ENCODE measurements at places on chromosomes 16 and 17. TPM values are rescaled to one million over a fixed set of nuclear protein-coding genes. Genes with fewer than 3 reads are reported as not detected.

CCDC144A gene
- total RNA-seq: 28.0 TPM

CA5A gene
- not detected for total RNA-seq

KCNJ2 gene
- 5.1 TPM for total RNA-seq

RDM1 gene
- 0.36 TPM for total RNA-seq

TEKT5 gene
- total RNA-seq: 0.29 TPM

KLHL10 gene
- total RNA-seq: 0.36 TPM

ZPBP2 gene
- not detected for total RNA-seq

CD300LB gene
- total RNA-seq: not detected

PABPN1L gene
- not detected for total RNA-seq

DNA sequence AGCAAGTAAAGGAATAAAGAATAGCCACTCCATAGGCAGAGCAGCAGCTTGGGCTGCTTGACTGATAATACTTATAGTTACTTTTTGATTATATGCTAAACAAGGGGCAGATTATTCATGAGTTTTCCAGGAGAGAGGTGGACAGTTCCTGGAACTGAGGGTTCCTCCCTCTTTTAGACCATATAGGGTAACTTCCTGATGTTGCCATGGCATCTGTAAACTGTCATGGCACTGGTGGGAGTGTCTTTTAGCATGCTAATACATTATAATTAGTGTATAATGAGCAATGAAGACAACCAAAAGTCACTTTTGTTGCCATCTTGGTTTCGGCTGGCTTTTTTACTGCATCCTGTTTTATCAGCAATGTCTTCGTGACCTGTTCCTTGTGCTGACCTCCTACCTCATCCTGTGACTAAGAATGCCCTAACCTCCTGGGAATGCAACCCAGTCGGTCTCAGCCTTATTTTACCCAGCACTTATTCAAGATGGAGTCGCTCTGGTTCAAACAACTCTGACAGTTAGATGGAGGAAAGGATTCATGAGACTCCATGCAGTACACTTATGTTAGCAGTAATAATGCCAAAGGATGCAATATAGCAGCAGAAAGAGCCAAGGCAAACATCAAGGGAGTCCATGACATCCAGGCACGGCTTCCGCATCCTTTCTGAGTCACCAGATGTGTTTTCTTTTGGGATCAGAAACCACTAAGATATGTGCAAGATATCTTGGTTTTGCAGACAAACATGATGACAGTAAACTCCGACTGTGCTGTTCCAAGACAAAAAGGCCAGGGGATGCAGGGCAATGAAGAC, 55.8 kb upstream of the B4GALNT2 start:
- no peaks in the 10 kb centered on the region for H3K36me3 ChIP-seq
- peak; percentile 88 for DNase-seq
- H3K27me3 ChIP-seq: no peaks in the 10 kb centered on the region
- H3K27ac ChIP-seq: peak overlapping the region; percentile 75

DNA sequence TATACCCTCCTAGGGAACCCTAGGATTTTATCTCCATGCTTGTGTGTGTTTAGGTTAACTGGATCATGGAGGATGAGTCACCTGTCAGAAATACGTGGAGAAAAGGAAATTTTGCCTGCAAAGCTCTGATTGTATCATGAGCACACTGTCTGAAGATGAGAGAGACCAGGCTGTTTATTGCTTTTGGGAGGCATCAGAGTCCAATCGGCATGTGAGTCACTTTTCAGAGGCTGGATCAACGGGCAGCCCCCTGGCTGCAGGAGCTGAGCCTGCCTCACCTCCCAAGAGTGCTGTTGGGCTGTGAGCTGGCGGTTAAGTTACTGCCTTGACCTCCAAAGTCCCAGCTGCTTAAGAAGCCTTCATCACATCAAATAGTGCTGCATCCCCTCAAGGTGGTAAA, 41.5 kb upstream of the MED9 start:
- H3K4me1 ChIP-seq: peaks cover 13% of the 10 kb centered on the region
- no peaks in the 10 kb centered on the region for H3K27me3 ChIP-seq
- H3K4me3 ChIP-seq: no peak overlapping the region
- H3K27ac ChIP-seq: peak overlapping the region; percentile 82

GRCh38 chr17:17570798-17571716, 20.5 kb downstream of the PEMT start:
- no peaks in the 10 kb centered on the region for H3K27me3 ChIP-seq
- no peaks in the 10 kb centered on the region for H3K36me3 ChIP-seq
- no peak overlapping the region for H3K4me3 ChIP-seq
- H3K27ac ChIP-seq: no peak overlapping the region
- peaks cover 6% of the 10 kb centered on the region for H3K4me1 ChIP-seq
- peak; percentile 76 for DNase-seq

DNA sequence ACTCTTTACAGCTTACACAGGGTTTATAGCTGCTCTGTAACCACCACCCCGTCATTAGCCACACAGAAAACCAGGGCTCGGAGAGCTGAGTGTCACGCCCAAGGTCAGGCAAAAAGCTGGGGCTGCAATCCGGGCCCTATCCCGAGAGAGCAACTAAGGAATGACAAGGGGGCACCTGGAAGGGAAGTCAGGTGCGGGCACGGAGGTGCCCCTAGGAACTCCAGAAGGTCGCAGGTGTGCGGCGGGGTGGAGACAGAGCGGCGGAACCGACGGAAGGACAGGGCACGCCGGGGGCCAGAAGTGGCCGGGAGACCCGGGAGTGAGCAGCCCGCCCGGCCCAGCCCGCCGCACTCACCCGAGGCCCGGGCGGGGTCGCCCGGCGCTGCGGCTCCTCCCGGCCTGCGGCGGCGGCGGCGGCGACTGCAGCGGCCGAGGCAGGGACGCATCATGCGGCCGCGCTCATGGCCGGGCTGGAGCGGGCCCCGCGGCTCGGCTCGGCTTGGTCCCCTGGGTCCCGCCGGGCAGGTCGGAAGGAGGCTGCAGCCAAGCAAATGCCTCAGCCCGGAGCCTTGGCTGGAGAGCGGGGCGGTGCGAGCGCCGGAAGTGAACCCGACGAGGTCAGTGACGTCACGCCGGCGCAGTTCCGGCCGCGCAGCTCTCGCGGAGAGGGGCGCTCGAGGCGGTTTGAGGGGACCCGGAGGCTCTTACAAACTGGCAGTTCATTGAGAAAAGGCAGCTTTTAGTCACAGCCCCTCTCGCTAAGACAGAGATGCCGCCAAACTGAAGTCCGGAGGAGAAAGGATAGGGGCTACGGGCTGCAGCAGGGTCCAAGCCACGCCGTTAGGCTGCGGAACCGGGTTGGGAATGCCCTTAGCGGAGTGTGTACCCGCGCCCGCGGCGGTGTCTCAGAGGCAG, at the start of gene ZDHHC7:
Gene ZDHHC7 (minus strand): TSS at position 605 of the 915 bp plus-strand sequence. CDS start 20,917 bp downstream, outside the sequence.
- peak within 1 kb of the TSS; percentile 87 for H3K4me3 ChIP-seq
- no peaks in the 10 kb centered on the region for H3K27me3 ChIP-seq
- DNase-seq: peak; percentile 98
- peaks cover 24% of the 10 kb centered on the region for H3K4me1 ChIP-seq

DNA sequence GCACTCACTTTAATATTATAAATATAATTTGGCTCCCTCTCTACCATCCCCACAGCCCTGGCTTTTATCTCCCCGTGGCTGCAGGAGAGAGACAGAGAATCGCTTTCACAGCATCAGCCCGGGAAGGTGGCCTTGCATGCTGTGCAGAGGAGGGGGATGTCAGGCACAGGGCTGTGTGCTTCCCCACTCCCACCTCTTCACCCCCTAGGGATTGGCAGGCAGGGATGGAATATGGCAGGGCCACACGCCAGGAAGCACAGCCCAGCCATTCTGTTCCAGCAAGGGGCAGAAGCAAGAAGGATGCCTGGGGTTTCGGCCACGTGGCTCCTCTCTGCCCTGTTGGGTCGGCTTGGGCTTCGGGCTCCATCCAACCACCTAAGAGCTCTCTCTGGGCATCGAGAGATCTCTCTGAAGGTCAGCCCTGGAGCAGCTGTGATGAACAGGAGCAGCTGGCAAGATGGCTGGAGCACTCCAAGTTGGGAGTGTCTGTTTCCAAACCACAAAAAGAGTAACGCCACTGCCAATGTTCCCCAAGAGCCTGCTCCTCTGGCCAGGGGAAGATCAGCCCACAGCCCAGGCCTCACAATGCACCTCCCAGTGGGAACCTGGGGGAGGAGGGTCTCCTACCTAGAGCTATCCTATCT, 223.2 kb downstream of the C16orf78 start:
- H3K36me3 ChIP-seq: no peaks in the 10 kb centered on the region
- H3K27me3 ChIP-seq: no peaks in the 10 kb centered on the region
- peaks cover 15% of the 10 kb centered on the region for H3K4me1 ChIP-seq
- DNase-seq: no peak
- H3K4me3 ChIP-seq: no peak overlapping the region

DNA sequence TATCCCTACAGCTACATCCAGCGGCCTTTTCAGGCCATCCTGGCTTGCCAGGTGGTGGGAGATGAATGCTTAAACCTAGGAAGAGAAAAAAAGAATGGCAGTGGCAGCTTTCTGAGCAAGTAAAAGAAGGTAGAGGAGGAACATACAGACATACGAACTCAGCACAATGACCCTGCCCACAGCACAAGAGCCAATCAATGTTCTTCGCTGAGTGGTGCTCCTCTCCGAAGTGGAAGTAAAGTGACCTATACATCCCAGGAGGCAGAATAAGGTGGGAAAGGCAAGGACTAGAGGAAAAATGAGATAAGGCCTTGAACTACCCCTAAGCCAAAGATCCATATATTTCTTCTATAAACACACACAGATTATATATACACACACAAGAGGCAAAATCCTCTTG, 28.7 kb downstream of the USP31 start:
- H3K4me1 ChIP-seq: peaks cover 27% of the 10 kb centered on the region
- no peak overlapping the region for H3K4me3 ChIP-seq
- peak overlapping the region; percentile 57 for H3K27ac ChIP-seq

- no peak overlapping the region for H3K27ac ChIP-seq
- no peaks in the 10 kb centered on the region for H3K4me1 ChIP-seq
- no peaks in the 10 kb centered on the region for H3K36me3 ChIP-seq
- H3K27me3 ChIP-seq: no peaks in the 10 kb centered on the region
- H3K4me3 ChIP-seq: no peak overlapping the region
Measured at GRCh38 chr17:82402865-82403264, 15.3 kb upstream of the HEXD start.

DNA sequence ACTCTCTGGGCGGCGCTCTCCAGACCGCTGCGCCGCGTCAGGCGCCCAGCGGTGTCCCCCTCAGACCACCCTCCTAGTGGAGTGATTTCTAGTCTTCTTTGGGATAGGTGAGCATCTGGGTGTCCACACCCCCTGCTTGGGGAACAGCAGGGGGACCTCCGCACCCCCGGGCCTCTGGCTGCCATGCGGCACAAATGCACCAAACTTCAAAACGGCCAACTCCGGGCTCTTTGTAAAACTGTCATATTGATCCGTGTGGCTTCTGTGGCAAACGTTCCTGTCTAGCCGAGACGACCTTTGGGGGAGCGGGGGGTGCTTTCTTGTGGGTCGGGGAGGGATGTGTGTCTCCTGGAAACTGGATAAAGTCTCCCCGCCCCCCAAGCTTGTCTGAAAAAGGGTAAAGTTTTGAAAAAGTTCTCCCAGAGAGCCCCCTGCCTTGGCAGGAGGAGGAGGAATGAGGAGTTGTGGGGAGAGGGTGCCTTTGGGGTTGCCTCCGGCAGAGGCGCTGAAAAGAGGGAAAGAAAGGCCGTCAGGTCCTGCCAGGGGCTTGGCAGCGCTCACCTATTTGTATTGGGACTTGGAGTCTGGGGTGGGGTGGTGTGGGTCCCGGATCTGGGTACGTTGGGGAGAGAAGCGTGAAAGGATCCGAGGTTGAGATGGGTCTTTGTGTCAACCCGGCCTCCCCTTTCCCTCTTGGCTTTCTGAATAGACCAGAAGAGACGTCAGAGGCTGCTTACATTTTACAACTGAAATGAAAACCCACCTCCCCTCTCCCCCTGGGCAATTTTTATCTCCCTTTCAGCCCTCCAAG, 2.2 kb upstream of the CHD3 start:
- peak overlapping the region; percentile 95 for H3K4me3 ChIP-seq
- H3K4me1 ChIP-seq: peaks cover 44% of the 10 kb centered on the region
- H3K36me3 ChIP-seq: peaks cover 28% of the 10 kb centered on the region
- no peaks in the 10 kb centered on the region for H3K27me3 ChIP-seq
- DNase-seq: peak; percentile 92

- H3K27me3 ChIP-seq: no peaks in the 10 kb centered on the region
- peak; percentile 76 for DNase-seq
- no peak overlapping the region for H3K4me3 ChIP-seq
- no peaks in the 10 kb centered on the region for H3K36me3 ChIP-seq
Measured at GRCh38 chr17:80252871-80253270, 7.8 kb upstream of the RNF213 start.

DNA sequence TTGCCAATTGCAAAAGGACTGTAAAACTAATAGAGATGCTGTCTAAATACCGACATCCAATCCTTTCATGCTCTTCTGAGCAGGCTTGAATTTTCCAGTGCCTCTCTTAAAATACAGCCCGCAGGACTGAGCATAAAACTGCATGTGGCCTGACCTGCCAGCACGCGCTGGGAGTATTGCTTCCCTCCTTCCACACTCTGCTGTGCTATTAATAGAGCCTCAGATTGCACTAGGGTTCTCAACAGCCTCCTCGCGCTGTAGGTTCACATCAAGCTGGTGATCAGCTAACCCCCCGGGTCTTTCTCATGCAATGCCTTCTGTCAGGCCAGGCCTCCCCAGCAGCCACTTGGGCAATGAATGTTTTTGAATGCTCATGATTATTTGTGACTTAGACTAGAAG, 14.2 kb upstream of the MSI2 start:
- no peak overlapping the region for H3K4me3 ChIP-seq
- no peak for DNase-seq
- no peaks in the 10 kb centered on the region for H3K4me1 ChIP-seq
- peaks cover 12% of the 10 kb centered on the region for H3K27me3 ChIP-seq
- H3K36me3 ChIP-seq: no peaks in the 10 kb centered on the region
- H3K27ac ChIP-seq: no peak overlapping the region

DNA sequence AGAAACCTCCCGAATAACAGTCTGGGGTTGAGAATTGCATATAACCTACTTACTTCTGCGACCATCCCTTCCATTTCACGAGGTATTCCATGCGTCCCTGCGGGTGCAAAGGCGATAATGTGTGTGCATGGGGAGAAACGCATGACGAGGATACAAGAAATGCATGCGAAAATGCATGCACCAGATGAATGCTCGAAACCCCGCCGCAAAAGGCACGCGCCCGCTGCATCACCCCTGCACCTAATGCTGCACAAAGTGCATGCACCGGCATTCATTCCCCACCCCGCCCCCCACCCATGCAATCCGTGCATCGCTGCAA, 474 bp downstream of the CBX8 start:
- H3K27ac ChIP-seq: no peak overlapping the region
- peak overlapping the region; percentile 89 for H3K4me3 ChIP-seq
- DNase-seq: no peak
- H3K4me1 ChIP-seq: peaks cover 18% of the 10 kb centered on the region

GRCh38 chr17:59892251-59892923, 356 bp downstream of the TUBD1 start:
- peaks cover 28% of the 10 kb centered on the region for H3K4me1 ChIP-seq
- peak overlapping the region; percentile 81 for H3K4me3 ChIP-seq
- H3K36me3 ChIP-seq: no peaks in the 10 kb centered on the region
- no peaks in the 10 kb centered on the region for H3K27me3 ChIP-seq
- H3K27ac ChIP-seq: peak overlapping the region; percentile 47
